ENCODE measurements at places on chromosomes 1 and 21.

GRCh38 chr1:23122023-23122748, 46.5 kb downstream of the LUZP1 start:
- no peak for DNase-seq

DNA sequence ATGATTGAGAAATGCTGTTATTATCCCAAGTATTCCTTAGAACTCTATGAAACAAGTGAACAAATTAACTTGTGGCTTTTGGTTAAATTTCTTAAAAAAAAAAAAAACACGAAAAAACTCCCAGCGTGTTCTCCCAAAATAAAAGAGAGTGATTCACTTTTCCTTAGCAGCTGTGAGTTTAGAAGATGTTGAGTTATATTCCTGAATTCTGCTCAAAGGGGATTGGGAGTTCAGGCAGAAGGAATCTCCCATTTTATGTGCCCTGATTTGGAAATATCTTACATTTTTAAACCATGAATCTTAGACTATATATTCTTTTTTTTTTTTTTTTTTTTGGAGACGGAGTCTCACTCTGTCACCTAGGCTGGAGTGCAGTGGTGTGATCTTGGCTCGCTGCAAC, 34.3 kb downstream of the SMG7 start:
- DNase-seq = no peak

DNA sequence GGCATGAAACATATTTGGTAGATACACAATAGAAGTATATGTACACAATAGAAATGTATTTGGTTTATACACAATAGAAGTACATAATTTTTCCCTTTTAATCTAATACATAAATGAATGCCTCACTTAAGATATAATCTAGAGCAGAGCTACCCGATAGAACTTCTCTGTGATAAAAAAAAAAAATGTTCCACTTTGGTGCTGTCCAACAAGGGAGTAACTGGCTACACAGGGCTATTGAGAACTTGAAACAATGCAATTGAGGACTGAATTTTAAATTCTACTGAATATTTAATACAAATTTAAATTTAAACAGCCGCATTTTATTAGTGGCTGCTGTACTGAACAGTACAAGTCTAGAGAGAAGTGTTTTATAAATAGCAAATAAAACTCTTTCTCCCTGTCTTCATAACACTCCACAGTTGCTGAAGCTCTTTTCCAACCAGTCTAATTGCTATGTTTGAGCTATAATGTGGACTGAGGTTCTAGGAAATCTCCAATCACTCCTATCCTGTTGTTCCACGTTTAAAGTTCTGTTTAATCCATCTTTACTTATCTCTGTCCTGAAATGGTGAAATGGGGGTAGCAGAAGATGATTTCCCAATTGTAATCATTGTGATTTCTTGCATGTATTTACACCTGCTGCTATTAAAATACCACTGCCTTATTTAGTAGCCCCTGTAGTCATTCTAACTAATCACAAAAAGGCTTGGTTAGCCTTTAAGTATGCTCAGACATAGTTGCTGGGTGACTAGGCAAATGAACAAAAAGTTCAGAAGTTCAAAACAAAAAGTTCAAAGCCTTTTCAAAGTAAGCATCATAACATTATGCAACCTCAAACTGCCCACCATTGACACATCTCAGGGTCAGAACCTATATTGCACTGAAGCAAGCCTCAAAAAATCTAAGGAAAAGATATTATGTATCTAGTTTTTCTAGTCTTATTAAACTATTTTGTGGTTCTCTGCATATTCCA, 192.3 kb upstream of the C1orf87 start:
- DNase-seq = no peak

- DNase-seq = no peak
Measured at GRCh38 chr1:241447031-241447644, 72.4 kb downstream of the FH start.

- no peak for DNase-seq
Measured at GRCh38 chr1:184210031-184210430, 158.5 kb downstream of the TSEN15 start.

- DNase-seq = no peak
Measured at GRCh38 chr1:167648978-167649744, 19.1 kb downstream of the RCSD1 start.

DNA sequence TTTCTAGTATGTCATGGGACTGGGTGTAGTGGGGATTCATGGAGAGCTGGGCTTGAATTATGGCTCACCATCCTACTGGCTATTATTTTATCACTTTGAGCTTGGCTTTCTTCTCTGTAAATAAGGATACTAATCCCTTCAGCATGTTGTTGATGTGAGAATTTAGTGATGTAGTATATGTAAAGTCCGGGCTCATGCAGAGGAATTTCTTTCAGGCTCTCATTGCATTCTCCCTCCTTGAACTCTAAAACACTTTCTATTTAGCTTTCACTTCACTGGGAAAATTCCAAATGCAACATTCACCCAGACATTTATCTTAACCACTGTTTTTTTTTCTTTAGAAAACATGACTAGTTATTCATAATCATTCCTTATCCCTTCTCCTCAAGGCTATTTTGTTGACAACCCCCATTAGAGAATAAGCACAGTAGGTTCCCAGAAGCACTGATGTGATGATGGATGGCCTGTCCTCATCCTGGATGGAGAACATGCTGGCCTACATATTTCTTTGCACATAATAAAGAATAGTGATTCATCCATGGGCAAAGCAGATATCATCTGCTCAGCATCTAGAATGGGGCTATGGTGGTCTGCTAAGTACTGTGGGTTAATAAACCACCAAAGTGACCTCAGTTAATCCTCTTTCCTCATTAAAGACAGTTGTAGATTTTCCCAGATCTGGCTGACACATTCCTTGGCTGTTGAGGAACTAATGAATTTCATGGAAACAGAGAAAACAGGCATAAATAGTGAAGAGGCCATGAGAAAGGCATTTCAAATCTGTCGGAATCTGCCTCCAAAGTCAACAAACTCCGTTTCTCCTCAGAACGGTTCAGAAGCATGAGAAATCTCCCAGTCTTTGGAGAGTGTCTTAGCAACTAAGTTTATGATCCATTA, 68.0 kb upstream of the CYP2J2 start:
- DNase-seq = no peak

DNA sequence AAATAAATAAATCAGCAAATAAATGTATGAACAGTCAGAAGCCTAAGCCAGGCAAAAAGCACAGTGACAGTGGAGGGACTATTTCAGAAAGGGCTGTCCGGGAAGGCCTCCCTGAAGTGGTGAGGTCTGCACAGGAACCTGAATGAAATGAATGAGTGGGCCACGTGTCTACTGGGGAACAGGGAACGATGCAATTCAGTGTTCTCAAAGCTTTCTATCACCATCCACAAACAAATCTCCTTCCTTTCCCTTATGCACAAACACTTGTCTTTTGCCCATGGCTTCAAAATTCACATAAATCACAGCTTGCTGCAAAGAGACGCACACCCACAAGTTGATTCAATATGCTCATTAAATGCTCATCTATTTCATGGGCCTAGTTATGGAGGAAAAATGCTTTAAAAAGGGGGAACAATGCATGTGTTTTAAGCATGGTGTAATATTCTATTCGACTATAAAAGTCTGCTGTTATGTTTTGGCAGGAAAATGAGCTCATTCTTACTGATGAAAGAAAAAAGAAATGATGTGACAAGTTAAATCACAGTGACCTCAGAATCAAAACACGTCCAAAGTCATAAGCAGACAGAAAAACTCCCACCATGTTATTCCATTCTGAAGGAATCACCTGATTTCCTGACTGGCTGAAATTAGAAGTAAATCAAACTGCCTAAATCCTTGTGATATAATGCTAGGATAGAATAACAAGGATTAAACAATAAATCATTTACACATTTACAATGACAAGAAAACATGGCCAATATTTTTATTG, 21.6 kb downstream of the URB1 start:
- DNase-seq = peak; percentile 54

DNA sequence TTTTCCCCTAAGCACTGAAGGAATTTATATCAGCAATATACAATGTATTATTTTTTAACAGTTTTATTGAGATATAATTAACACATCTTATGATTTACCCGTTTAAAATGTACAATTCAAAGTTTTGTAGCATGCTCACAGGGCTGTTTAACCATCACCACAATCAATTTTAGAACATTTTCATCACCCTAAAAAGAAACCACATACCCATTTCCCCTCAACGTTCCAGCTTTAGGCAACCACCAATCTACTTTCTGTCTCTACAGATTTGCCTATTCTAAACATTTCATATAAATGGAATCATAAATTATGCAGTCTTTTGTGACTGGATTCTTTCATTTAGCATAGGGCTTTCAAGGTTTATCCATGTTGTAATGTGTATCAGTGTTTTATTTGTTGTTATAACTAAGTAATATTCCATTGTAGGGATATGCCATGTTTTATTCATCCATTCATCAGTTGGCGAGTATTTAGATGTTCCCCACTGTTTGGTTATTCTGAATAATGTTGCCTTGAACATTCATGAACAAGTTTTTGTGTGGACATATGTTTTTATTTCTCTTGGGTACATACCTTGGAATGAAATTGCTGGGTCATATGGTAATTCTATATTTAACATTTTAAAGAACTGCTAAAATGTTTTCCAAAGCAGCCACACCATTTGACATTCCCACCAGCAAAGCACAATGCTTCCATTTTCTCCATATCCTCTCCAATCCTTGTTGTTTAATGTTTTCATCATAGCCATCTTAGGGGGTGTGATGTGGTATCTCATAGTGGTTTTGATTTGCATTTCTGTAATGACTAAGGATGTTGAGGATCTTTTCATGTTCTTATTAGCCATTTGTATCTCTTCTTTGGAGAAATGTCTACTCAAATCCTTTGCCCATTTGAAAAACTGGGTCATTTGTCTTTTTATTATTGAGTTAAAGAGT, 188.5 kb downstream of the TM2D1 start:
- DNase-seq = no peak

GRCh38 chr1:2493218-2493617, 17.1 kb downstream of the PLCH2 start:
- DNase-seq = no peak

GRCh38 chr1:181064011-181064623, 24.4 kb upstream of the IER5 start:
- DNase-seq = no peak

GRCh38 chr21:45805321-45805720, 161.8 kb downstream of the PCBP3 start:
- no peak for DNase-seq

DNA sequence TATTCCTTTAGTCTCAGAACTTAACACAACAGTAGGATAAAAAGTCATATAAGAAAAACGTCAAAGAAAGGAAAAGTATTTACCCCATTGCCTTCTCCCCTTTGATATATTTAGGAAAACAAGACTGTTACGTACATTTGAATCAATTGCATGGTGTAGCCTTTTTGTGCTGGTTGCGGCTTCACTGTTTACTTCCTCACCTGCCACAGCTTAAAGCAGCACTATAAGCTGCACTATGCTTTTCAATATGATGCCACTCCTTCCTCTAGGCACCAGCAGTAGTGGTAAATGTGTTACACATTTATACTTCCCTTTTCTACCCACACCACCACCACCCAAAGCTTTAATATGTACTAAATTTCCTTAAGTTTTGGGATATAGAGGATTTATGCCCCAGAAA, 111.1 kb downstream of the ATP1B1 start:
- DNase-seq = no peak

DNA sequence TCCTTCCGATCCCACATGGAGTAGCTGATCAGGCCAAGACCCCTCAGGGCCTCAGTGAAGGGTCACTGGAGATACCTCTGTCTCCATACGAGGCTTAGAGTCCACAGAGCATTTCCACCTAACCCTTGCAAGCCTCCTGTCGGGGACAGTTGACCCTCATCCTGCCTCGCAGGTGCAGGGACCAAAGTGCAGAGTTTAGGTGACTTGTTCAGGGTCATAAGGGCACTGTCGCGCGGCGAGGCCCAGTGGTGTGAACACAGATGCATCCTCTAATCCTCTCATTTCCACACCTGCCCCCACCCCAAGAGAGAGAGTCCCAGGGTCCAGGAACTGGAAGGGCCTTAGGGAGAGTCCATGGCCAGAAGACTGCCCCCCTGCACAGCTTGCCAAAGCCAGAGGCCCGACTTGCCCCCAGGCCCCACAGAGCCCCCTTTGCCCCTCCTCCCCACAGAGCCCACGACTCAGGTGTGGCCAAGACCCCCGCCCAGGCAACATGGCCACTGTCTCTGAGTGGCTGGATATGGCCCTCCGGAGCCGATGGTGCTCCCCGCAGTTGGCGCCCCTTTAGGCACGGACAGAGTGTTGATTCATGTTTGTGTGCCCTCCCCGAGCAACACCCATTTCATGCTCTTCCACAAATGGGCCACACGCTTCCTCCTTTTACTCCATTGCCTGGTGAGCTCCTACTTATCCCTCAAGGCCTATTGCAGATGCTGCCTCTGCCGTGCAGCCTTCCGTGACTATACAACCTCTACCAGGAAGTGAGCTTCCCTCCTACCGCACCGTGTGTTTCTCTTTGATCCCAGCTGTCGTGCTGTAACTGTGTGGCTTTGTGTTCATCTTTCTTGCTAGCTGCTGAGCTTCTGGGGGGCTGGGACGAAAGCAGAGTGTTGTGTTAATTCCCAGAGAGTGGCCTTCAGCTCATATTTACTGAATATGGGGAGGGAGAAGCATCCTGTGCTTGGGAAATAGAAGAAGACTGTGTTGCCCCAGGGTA, 1.7 kb downstream of the TRPM2 start:
- DNase-seq = no peak

GRCh38 chr1:80083892-80084291, 1077.4 kb upstream of the ADGRL4 start:
- DNase-seq = no peak

DNA sequence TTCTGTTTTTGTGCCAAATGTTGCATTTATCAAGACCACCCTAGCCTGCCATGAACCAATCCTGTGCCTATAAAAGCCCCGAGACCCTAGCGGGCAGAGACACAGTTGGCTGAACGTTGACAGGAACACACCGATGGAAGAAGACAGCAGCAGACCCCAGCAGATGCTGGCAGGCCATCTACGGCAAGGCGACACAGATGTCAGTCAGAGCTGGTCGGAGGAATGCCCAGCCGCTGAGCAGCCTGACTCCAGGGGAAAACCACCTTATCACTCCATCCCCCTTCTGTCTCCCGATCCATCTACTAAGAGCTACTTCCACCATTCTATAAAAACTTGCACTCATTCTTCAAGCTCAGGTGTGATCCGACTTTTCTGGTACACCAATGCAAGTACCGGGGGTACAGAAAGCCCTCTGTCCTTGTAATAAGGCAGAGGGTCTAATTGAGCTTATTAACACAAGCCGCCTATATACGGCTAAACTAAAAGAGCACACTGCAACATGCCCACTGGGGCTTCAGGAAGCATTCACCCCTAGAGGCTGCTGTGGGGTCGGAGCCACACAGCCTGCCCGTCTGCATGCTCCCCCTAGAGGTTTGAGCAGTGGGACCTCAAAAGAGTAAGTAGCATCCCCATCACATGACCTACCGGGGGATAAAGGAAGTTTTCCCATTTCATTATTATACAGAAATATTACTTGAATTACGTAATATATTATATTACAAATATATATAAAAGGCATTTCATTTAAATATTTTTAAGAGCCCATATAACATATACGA, 1156.3 kb upstream of the B3GALT2 start:
- DNase-seq = no peak

- DNase-seq = no peak
Measured at GRCh38 chr21:37623689-37624088, 257.1 kb downstream of the DYRK1A start.

Data from glomerular endothelial cell (primary cell).